Panc1 (cell line): ENCODE measurements at places on chromosomes 7 and 10. TPM values are rescaled to one million over a fixed set of nuclear protein-coding genes. Genes with fewer than 3 reads are reported as not detected.
A peak's percentile ranks its signal among the peaks of the same experiment; 100 is the strongest.

HMX3 gene
- 15.2 TPM for total RNA-seq

ANXA8 gene
- 0.72 TPM for total RNA-seq

TM9SF3 gene
- total RNA-seq: 179 TPM

RTKN2 gene
- total RNA-seq: 21.3 TPM

AMPH gene
- not detected for total RNA-seq

CHN2 gene
- total RNA-seq: 0.15 TPM

DNA sequence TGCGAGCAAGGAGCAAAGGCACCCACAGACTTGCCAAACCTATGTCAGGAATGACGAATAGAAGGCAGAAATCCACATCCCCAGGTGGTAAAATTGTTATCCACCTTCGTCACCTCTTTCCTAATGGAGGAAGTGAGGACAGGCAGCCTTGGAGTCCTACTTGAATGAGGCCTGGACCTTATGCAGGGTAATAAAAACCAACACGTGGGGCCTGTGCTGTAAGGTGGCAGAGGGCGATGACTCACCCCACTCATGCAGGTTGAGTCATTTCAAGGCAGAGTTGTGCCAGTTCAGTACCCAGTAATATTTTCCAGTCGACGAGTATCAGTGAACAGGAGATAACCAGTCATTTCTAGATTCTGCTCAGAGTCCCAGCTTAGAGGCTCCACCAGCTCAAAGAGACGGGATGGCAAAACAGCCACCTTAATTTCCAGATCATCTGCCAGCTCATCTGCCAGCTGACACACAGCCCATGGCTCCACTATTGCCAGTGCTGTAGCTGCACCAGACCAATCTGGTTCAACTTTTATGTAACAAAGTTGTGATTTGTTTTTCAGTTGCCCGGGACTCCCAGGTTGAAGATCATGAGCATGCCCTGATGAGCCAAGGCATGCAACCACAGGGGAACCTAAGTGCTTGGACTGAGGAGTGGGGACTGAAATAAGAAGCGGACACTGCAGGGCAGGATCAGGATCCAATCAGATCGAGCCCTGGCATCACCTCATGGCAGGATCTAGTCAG lies 176.2 kb upstream of the ITGB1 start:
- DNase-seq: peak; percentile 95
- H3K27me3 ChIP-seq: no peaks in the 10 kb centered on the region
- H3K4me3 ChIP-seq: no peak overlapping the region
- peak overlapping the region; percentile 88 for H3K27ac ChIP-seq

GRCh38 chr7:6226194-6226799 lies 46.1 kb downstream of the CYTH3 start:
- H3K4me1 ChIP-seq: peaks cover 12% of the 10 kb centered on the region
- H3K27ac ChIP-seq: no peak overlapping the region
- no peaks in the 10 kb centered on the region for H3K27me3 ChIP-seq
- DNase-seq: no peak
- no peaks in the 10 kb centered on the region for H3K36me3 ChIP-seq
- no peak overlapping the region for H3K4me3 ChIP-seq

- no peak overlapping the region for H3K4me3 ChIP-seq
- H3K36me3 ChIP-seq: no peaks in the 10 kb centered on the region
- H3K27ac ChIP-seq: no peak overlapping the region
- DNase-seq: no peak
Measured at GRCh38 chr7:149849174-149849573, 11.0 kb downstream of the ZNF862 start.

DNA sequence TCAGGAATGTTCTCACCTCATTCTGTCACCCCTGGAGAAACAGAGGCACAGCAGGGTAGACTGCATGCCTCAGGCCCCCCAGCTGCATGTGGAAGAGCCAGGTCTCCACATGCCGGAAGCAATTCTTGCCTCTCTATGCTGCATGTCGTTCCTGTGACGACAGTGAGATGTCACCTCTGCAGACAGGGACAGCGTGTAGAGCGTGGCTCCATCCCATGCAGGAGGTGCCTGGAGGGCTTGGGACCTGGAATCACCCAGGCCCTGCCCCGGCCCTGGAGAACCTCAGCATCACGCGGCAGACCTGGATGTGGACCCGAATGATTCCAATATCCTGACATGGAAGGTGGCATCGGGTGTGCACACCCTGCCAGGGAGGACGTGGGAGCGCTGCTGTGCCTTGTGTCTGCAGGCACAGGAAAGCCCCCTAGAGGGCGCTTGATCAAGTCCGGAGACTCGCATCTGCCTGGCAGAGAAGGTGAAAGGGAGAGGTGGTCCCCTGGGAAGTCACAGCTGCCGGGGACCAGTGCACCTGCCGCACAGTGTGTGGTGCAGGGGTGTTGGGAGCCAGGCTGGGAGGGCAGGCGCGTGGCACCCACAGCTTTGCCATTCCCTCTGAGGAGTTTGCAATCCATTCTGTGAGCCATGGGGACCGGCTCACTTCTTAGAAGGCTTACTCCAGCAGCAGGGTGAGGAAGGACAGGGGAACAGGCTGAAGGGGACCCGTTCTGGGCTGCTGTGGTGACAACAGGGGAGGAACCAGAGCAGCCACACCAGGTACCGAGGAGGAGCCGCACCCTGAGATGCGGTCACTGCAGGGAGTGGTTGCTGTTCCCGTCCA lies 45.3 kb upstream of the EN2 start:
- H3K4me1 ChIP-seq: no peaks in the 10 kb centered on the region
- peak; percentile 22 for DNase-seq
- H3K4me3 ChIP-seq: no peak overlapping the region
- no peaks in the 10 kb centered on the region for H3K36me3 ChIP-seq

- H3K4me3 ChIP-seq: no peak overlapping the region
- H3K4me1 ChIP-seq: no peaks in the 10 kb centered on the region
- H3K27me3 ChIP-seq: no peaks in the 10 kb centered on the region
- peaks cover 5% of the 10 kb centered on the region; the same call in 1 of the 2 replicates for H3K36me3 ChIP-seq
Measured at GRCh38 chr7:65397730-65398142, 24.1 kb downstream of the ZNF92 start.

DNA sequence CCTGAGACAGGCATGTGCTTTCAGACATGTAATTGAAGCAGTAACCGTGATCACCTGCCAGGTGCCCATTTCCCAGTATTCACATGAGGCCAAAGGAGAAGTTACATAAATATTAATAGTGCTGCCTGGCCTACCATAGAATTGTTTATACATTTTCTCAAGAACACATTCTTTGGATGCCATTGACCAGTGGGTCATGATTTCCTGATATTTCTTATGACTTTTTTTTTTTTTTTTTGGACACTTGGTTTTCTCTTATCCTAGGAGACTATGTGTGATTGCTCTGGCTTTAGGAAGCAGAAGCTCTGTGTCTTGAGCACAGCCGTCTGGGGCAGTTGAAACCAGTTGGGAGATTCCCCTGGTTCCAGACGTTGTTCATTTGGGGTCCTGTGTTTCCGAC lies 143.9 kb upstream of the NPS start:
- H3K27ac ChIP-seq: no peak overlapping the region
- H3K4me3 ChIP-seq: no peak overlapping the region
- H3K4me1 ChIP-seq: no peaks in the 10 kb centered on the region
- H3K27me3 ChIP-seq: no peaks in the 10 kb centered on the region
- no peaks in the 10 kb centered on the region; the same call in 1 of the 2 replicates for H3K36me3 ChIP-seq
- DNase-seq: no peak

GRCh38 chr10:21993360-21994001 lies 10.0 kb downstream of the DNAJC1 start:
- no peaks in the 10 kb centered on the region for H3K4me1 ChIP-seq
- H3K36me3 ChIP-seq: no peaks in the 10 kb centered on the region
- no peaks in the 10 kb centered on the region for H3K27me3 ChIP-seq
- H3K27ac ChIP-seq: no peak overlapping the region

DNA sequence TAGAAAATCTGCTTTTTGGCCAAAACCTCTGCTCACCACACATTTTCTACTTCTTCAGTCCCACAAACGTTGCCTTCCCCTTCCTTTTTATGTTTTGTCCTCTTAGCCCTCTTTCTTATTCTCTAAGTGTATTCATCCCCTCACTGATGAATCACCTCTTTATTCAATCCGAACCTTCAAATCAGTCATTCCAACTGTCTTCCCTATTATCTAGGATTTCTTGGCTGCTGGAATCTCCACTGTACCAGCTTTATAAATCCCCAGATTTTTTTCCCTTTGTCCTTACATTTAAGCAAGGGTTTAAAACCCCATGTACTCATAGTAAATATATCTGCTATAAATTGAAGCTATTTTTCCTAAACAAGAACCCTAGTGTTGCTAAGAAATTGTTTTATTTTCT lies 176.9 kb downstream of the SEMA3A start:
- peaks cover 6% of the 10 kb centered on the region; the same call in 1 of the 2 replicates for H3K4me1 ChIP-seq
- peak overlapping the region; percentile 65; the same call in 1 of the 2 replicates for H3K27ac ChIP-seq
- DNase-seq: no peak
- no peaks in the 10 kb centered on the region for H3K27me3 ChIP-seq
- H3K4me3 ChIP-seq: no peak overlapping the region

DNA sequence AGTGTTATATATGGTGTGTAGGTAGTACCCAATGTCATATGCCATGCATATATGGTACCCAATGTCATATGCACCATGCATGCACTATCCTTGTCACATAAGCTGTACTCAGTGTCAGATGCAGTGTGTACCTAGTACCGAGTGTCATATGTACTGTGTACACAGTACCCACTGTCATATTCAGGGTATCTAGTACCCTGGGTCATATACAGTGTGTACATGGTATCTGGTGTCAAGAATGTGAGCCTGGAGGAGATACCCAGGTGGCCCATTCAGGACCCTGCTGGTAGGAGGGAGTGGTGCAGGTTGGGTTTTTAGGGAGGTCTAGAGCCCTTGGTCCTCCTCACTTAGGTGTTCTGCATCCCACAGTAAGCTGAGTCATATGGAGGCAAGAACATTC lies 1.8 kb downstream of the ZMYND11 start:
- H3K36me3 ChIP-seq: no peaks in the 10 kb centered on the region
- peak overlapping the region; percentile 50; the same call in 1 of the 2 replicates for H3K4me3 ChIP-seq
- H3K4me1 ChIP-seq: peaks cover 24% of the 10 kb centered on the region
- H3K27me3 ChIP-seq: no peaks in the 10 kb centered on the region

DNA sequence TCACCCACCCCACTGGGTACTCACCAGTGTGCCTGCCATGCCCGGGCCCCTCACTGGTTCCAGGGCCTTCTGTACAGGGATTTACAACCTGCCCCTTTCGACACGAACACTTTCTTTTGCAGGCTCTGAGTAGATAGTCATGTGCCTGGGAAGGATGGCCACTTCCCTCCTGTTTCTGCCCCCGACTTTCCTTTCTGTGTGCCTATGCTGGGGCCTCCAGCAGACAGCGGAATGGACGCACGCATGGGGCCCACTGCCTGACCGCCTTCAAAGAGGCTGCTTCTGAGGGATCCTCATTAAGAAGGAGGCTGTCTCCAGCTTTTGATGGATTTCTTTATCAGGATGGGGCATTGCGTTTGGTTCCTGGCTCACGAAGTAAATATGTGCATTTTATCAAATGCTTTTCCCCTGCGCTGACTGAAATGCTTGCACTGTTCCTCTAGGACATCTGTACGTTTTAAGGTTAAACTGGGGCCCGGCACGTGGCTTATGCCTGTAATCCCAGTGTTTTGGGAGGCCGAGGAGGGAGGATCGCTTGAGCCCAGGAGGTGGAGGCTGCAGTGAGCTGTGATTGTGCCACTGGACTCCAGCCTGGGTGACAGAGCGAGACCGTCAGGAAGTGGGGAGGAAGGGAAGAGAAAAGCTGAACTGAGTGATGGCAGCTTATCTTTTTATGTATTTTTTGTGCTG lies 29.4 kb upstream of the NKX6-2 start:
- H3K4me3 ChIP-seq: no peak overlapping the region
- no peak overlapping the region for H3K27ac ChIP-seq
- H3K36me3 ChIP-seq: no peaks in the 10 kb centered on the region
- DNase-seq: no peak
- no peaks in the 10 kb centered on the region for H3K4me1 ChIP-seq
- no peaks in the 10 kb centered on the region for H3K27me3 ChIP-seq

DNA sequence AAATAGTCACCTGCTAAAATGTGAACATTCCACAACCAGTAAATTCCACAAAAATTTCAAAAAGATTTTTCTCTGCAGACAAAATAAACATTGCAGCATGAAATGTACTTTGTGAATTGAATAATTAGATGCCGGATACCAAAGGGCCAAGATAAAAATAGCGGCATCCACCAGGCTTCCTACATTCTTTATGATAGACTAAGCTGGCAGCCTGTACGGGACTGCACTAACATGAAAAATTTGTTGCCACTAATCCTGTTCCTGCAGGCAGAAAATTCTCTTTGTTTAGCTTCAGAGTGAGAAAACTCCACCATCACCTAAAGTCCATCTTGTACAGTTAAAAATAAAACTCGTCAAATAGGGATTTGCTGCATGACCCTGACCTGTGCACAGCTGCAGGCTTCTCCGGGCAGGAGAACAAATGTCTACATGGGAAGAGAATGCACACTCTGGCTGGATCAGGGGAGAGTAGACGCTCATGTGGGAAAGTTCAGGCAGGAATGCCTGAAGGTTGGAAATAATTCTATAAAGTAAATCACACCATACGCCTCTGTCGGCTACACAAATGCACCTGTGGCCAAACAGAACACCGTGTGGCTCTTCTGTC lies 15.6 kb upstream of the ADO start:
- H3K4me1 ChIP-seq: no peaks in the 10 kb centered on the region
- H3K27ac ChIP-seq: no peak overlapping the region
- DNase-seq: no peak
- peaks cover 4% of the 10 kb centered on the region; the same call in 1 of the 2 replicates for H3K27me3 ChIP-seq

DNA sequence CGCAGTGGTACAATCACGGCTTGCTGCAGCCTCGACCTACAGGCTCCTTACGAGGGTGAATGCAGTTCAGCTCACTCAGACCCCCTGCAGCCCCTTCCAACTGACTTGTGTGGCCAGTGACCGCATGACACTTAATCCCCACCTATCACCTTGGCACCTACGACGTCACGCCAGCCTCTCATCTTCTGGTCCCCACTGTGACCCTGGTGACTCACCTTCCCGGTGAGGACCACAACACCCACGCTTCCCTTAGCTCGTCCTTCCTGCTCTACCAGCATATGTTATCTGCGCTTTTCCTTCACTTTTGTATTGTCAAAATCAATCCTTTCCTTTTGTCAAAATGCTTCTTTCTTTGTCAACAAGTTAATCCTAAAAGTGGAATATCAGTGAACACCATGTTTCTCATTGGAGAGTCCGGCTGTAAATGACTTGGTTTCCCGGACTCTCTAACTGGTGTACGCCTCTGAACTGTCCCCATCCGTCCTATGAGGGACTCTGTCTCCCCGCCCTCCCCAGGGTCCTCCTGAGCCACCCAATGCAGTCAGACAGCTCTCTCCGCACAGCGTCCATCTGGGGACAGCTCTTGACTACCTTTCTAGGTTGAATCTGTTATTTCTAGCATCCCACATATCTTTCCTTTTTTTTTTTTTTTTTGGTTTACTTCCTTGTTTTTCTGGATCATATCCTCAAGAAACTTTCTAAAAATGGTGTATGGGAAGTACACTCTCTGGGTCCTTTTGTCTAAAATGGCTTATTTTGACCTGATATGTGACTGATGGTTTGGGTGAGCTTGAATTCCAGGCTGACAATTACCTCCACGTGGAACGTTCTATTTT lies 37.3 kb downstream of the CFAP46 start:
- peaks cover 7% of the 10 kb centered on the region for H3K27me3 ChIP-seq
- H3K27ac ChIP-seq: no peak overlapping the region
- no peaks in the 10 kb centered on the region for H3K36me3 ChIP-seq
- H3K4me1 ChIP-seq: peaks cover 6% of the 10 kb centered on the region
- DNase-seq: no peak

GRCh38 chr10:89567576-89568245 lies 32.3 kb upstream of the SLC16A12 start:
- H3K4me1 ChIP-seq: no peaks in the 10 kb centered on the region
- no peak overlapping the region for H3K27ac ChIP-seq
- no peak for DNase-seq
- H3K36me3 ChIP-seq: no peaks in the 10 kb centered on the region
